K562 (cell line): ENCODE measurements at places on chromosomes 3 and 15. TPM values are rescaled to one million over a fixed set of nuclear protein-coding genes. Genes with fewer than 3 reads are reported as not detected.

- DNase-seq: no peak
Observed at GRCh38 chr3:169869484-169870220, at the start of gene LRRC31. TSS of gene LRRC31 (minus strand) at chr3:169869935. CDS start at chr3:169869807, 128 bp downstream.

GRCh38 chr3:45187694-45188141 is 38.4 kb downstream of the TMEM158 start:
- DNase-seq: no peak

- no peak for DNase-seq
Observed at GRCh38 chr3:66557170-66557569, 56.3 kb upstream of the LRIG1 start.

GRCh38 chr3:64360280-64360679 is 135.0 kb upstream of the PRICKLE2 start:
- DNase-seq: no peak

DNA sequence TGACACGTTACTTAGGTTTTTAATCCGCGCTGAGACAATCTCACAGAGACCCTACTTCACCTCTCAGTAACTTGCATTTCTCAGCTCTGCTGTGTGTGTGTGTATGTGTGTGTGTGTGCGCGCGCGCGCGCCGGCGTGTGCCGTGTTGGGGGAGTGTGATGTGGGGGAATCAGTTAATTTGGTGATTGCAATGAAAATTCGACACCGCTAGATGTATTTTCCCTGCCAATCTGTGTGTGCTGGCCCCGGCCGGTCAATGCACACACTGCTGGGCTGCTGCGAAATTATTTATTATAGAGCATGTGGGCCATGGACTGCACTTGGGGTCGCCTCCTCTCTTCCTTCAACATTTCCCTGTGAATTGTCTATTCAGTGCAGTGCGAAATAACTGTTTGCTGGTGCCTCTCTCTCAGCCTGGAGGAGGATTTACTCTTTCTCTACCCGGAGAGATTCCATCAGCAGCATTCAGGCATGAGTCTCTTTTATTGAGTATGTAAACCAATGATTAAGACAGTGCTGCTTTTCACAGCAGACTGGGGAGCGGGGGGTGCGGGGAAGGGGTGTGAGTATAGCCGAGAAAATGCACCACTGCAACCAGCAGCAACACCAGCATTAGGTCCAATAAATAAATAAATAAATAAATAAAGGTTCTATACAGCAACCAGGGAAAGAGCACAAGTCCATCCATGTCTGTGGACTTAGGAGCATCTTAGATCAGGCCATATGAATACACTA is 2.9 kb downstream of the CADM2 start:
- no peak for DNase-seq

DNA sequence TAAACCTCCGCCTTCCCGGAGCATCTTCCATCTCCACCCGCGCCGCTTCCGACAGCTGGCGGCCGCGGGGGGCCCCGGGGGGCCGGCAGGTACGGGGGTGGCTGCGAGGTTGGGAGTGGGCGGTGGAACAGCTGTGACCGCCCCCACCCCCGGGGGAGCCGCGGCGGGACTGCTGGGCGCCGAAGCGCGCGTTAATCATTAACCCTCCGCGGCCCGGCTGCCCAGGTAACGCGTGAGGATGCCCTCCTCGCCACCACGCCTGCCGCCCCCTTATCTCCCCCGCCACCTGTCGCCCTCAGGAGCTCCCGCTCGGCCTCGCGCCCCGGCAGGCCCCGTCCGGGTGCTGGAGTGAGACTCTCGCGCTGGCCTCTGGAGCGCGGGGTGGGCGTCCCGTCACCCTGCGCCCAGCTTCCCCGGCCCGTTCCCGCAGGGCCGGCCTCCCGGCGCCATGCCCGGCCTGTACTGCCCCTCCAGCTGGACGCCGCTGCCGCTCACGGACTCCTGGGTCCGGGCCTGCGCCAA is 757 bp downstream of the VWA5B2 start:
- peak; percentile 58 for DNase-seq

DNA sequence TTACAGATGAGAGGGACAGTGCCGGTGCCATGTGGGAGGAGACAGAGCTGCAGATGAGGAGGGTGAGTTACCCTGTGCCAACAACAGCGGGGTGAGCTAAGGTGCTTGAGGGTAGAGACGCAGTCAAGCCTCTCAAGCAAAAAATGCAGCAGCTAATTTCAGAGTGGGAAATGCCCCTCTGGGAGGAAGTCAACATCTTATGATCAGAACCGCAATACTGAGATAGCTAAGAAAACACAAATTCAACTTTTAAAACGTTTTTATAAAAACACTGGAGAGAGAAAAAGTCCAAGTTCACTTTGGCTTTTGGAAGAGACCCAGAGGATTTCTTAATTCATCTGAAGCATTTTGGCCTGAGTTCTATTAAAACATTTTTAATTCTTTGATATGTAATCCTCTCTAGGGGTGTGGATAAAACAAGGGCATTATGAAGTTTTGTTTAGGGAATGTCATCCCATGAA is 319.2 kb downstream of the SLC9A9 start:
- DNase-seq: no peak

GRCh38 chr15:25058080-25058785 is 103.4 kb downstream of the SNRPN start:
- DNase-seq: no peak

- no peak for DNase-seq
Observed at GRCh38 chr15:88127432-88127790, 129.1 kb downstream of the NTRK3 start.

DNA sequence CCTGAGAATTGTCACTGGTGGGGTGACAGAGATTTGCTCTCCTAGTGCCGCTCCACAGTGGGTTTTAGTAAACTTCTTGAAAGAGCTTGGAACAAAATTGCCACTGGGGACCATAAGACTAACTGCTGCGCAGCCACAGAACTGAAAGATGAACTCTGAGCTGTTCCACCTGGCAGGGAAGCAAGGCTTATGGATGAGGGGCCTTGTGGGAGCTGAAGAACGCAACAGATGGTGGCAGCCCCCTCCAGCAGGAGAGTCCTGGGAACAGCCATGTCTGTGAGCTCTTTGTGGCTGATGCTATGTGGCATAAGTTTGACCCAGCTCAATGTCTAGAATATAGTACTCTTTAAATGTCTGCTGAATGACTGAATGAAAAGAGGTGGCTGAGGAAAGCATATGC is 66.8 kb upstream of the C2CD4B start:
- no peak for DNase-seq

DNA sequence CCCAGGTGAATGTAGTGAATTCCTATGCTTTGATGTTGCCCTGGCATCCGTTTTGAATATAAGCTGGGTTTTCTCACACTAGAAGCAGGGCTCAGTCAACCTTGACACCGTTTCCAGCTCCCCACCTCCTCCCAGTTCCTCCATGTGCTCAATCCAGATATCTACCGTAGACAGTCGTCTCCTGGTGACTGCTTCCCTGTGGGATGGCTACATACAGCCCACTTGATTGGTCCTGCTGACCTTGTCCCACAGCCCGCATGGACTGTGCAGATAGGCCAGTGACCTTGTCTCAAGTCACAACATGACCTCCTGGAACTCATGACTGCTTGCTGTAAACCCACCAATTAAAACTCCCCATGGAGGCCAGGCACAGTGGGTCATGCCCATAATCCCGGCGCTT is 8.1 kb downstream of the SEMA7A start:
- DNase-seq: peak; percentile 77

- no peak for DNase-seq
Observed at GRCh38 chr3:118485693-118486092, 549.0 kb downstream of the IGSF11 start.

DNA sequence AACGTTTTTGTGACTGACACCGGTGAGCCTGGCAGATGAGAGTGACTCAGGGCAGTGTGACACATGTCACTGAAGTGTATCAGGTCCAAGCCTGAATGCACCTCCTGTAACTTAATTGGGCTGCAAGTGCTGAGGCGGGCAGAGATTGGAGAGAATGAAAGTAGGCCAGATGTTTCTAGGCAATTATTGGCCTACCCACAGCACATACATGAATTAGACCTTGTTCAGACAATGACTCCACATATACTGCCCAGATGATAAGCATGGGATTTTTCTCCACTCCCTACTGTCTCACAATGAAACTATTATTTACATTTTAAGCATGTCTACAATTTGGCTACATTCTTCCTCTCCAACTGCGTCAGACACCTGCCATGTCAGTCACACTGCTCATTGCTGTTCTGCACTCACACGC is 187.3 kb upstream of the ZNF385D start:
- DNase-seq: no peak

DNA sequence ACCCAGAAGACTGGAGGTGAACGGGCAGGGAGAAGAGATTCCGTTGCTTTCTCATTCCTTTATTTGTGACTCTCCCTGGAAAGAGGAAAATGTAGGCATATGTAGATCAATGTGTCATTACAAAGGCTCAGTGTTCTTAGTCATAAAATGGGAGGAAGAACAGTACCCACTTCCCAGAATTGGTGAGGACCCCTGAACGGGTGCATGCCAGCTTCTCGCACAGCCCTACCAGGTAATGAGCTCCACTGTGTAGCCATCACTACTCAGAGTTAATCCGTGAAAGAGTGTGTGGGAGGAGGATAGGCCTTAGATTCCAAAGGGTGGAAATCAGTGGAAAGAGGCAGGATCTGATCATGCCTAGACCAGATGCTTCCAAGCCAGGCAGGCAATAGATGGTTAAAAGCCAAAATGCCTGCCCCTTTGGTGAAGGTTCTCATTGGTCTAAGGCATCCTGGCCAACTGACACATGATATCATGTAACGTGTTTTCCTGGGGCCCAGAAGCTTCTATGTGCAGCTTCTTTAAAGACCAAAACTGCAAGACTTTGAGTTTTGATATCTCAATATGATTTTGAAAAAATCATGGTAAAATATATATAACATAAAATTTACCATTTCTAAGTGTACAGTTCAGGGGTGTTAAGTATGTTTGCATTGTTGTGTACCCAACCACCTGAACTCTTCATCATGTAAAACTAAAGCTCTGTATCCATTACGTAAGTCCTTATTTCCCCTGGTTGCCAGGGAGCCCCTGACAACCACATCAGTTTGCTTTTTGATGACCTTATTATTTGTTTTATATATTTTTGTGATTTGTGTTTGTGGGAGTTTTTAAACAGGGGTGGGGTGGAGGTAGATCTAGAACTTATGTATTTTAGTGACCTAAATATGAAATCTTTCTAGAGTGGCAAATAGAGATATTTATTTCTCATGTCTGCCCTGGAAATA is 402.2 kb upstream of the CFAP20DC start:
- no peak for DNase-seq

GRCh38 chr3:134427400-134428111 is 53.3 kb upstream of the AMOTL2 start:
- DNase-seq: no peak

- no peak for DNase-seq
Observed at GRCh38 chr3:9311228-9311627, 51.6 kb upstream of the THUMPD3 start.

DNA sequence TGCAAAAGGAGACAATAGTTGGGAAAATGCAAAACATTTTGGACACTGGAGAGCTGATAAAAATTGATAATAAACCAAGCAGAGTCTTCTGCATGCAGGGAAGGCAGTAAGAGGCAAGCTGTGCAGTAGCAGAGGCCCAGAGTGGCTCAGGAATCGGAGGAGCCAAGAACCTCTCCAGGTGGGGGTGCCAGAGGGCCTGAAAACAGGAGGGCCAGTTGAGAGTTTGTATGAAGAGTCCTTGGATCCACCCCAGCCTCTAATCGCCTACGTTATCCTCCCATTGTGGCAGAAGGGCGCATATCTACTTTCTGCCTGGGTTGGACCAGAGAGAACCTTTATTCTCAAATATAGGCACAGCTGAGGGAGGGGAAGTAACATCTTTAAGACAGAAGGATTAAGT is 48.9 kb upstream of the RBP1 start:
- DNase-seq: peak; percentile 58

DNA sequence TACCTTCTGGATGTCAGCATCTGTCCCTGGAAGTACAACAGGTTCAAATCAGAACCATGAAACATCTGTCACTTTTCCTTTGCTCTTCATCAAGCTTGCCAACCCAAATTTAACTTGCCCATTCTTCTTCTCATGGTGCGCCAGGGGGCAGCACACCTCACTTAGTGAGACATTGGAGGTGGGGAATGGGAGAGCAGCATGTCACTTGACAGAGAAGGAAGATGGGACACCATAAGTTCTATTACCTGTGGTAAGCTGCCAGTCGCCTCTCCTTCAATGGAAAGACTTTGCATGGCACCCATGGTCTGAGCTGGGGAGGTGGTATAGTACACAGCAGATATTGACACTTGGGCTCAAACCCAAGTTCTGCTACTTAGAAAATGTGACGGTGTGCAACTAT is 2.9 kb downstream of the SCN5A start:
- peak; percentile 74 for DNase-seq

Gene TRPM7
- total RNA-seq: 34.0 and 35.3 TPM in 2 replicates

Gene SLC28A2
- total RNA-seq: not detected in 2 replicates

Gene IMPG2
- total RNA-seq: 0.09 and 0.13 TPM in 2 replicates

Gene FRMD5
- not detected in 2 replicates for total RNA-seq

Gene GOLGA8K
- not detected in 2 replicates for total RNA-seq

Gene ADIPOQ
- total RNA-seq: 0.04 TPM in 1 of 2 replicates, not detected in the other

Gene CLDN11
- 0.24 and 0.42 TPM in 2 replicates for total RNA-seq

Gene ANKUB1
- not detected in 2 replicates for total RNA-seq

Gene SAMMSON
- 1.3 and 1.8 TPM in 2 replicates for total RNA-seq

Gene APBA2
- total RNA-seq: 30.8 and 32.5 TPM in 2 replicates
